Activated CD4-positive, alpha-beta T cell treated with anti-CD3 and anti-CD28 coated beads, Interleukin-2, amount 10 ng/mL, durations not matched to agents 7 days and 5 days (primary cell): ENCODE measurements at places on chromosomes 13 and 19. TPM values are rescaled to one million over a fixed set of nuclear protein-coding genes. Genes with fewer than 3 reads are reported as not detected.

Gene ADGRE3
- not detected for total RNA-seq

Gene SLC6A16
- total RNA-seq = 5.7 TPM

Gene NANOS3
- not detected for total RNA-seq

Gene OR7D2
- total RNA-seq = not detected

Gene PGLYRP1
- not detected for total RNA-seq

Gene CEBPA
- 0.10 TPM for total RNA-seq

Gene ICAM4
- total RNA-seq = 1.4 TPM

Gene TNFSF9
- 1.5 TPM for total RNA-seq
